ENCODE measurements at places on chromosomes 7 and 10.

GRCh38 chr7:26919906-26920493 lies 55.6 kb upstream of the SKAP2 start:
- no peak for DNase-seq

DNA sequence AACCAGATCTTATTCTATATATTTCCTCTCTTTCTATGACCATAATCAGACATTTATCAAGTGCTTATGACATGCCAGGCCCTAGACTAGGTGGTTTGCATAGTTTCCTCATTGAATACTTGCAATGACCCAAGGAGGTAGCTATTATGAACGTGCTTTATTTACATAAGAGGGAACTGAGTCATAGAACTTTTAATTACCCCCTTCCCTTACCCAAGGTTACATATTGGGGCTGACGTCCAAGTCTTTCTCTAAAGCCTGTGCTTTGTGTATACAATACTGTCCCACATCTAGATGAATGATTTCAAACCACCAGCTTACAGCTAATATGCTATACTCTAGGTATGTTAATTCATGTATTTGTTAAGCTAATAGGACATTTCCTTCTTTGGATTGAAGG lies 91.9 kb upstream of the NPY start:
- no peak for DNase-seq

- peak; percentile 37 for DNase-seq
Observed at GRCh38 chr7:93442478-93443224, 131.9 kb downstream of the CALCR start.

DNA sequence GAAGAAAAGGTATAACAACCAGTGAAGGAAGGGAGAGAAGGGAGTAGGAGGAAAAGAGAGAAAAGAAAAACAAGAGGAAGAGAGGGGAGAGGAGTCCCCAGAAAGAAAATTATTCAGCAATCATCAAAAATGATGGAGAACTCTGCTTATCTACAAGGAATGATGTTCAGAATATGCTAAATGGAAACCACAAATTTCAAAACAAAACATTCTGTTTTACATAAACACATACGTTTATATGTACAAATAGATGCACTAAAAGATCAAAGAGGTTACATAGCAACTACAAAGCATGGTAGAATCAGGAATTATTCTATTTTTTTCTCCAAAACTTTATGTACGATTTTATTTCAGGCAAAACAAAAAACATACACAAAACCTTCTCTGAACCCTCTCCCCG lies 91.9 kb downstream of the FAM13C start:
- DNase-seq: no peak

GRCh38 chr10:132547421-132547861 lies 9.9 kb downstream of the INPP5A start:
- no peak for DNase-seq
